ENCODE measurements at places on chromosomes 5 and 9. TPM values are rescaled to one million over a fixed set of nuclear protein-coding genes. Genes with fewer than 3 reads are reported as not detected.

DNA sequence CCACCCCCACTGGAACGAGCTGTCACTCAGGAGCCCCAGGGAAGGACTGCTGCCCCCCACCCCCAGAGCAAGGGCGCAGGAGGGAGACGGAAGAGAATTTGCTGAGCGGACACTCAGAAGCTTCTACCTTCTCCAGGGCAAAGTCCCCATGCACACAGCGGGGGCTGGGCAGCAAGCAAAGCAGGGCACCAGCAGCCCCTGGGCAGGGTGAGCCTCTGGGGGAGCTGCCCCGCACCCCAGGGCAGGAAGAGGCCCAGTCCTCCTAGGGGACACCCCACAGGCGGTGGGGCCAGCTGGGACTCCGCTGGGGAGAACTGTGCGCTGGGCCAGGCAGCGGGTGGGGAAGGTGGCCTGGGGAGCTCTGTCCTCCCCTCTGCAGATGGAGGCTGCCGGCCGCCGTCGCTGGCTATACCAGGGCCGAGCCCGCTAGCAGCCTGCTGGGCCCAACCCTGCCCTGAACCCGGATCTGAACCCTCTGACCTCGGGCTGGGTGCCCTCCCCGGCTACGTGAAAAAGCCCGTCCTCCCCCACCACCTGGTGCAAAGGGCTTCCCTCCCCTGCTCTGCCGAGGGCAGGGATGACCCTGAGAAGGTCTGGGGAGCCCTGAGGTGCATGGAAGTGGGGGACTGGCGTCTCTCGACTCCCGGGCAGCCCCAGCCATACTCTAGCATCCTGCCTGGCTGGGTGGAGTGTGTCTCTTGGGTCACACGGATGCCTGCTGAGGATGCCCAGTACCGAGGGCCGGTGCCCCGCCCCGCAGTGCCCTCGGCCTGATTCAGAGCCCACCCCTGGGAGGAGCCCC lies 597 bp upstream of the SLC34A3 start:
- DNase-seq = no peak

DNA sequence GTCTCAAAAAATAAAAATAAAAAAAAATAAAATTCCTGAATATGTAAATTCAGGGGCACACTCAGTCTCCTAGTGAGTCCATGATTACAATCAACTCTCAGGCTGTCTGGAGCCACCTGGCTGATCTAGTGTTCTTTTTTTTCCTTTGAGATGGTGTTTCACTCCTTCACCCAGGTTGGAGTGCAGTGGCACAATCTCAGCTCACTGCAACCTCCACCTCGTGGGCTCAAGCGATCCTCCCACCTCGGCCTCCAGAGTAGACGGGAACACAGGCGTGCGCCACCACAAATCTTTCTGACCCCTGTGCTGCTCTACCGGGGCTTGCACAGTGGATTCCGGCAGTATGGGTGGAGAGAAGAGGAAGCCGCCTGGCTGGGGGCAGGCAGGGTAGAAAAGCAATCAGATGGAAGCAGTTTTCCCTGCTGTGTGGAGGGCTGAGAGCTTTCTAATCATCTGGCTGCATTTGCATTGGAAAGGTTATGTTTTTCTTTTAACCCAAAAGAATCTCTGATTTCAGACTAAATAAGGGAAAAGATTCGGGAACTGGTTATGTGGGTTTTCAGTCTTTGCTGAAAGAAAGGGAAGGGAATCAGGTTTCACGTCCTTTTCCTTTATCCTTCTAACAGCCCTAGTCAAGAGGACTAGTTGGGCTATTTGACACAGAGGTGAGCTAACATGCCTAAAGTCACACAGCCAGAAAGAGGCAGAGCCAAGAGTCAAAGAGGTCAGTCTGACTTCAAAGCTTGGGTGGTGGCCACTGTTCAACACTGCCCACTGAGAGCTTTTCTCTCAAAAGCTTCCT lies 26.3 kb upstream of the CORO2A start:
- DNase-seq = no peak

The PFN3 gene
- total RNA-seq = not detected

GRCh38 chr5:10914741-10915480 lies 153.9 kb upstream of the DAP start:
- DNase-seq = no peak
